ENCODE measurements at places on chromosomes 4 and X.

DNA sequence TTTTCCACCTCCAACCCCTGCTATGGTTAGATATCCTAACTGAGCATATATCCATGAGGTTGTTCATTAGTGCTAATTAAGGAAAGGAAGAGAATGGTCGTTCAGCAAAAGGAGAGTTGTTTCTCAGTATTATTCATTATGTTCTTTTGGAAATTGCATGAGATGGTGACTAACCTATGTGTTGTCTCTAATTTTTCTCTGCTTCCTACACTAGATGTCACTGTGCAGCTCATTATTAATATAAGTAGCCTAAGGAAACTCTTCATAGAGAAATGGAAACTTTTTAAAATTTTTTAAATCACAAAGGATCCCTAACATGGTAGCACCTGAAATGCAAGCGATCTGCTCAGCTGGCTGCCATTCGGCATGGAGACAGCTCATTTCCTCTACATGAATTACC lies 67.7 kb upstream of the FAM9A start:
- DNase-seq = no peak

DNA sequence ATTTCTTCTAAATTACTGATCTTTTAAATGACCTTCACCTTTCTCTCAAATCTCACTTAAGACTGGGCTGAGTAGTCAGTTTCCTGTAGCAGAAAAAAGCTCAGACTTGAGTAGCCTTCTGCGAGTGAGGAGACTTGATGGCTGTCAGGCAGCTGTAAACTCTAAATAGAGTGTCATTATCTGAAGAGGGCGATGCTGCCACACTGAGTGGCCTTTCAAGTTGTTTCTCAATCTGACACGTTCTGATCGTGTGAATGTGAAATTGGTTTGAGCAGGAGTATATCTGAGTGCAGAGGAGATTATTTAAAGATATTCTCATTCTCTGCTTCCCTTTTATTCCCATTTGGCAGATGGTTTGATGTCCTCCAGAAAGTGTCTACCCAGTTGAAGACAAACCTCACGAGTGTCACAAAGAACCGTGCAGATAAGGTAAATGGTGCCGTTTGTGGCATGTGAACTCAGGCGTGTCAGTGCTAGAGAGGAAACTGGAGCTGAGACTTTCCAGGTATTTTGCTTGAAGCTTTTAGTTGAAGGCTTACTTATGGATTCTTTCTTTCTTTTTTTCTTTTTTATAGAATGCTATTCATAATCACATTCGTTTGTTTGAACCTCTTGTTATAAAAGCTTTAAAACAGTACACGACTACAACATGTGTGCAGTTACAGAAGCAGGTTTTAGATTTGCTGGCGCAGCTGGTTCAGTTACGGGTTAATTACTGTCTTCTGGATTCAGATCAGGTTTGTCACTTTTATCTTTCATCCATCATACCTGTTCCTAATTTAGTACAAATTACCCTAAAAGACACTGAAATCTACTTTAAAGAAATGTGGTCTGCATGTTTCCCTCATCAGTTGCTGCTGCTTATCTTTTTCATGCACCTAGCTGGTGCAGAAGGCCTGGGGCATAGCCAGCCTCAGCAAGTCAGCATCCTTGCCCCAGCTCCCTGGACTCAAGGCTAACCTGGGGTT lies 74.3 kb upstream of the MSANTD1 start:
- DNase-seq = no peak

GRCh38 chr4:89416960-89417359 lies 109.4 kb upstream of the GPRIN3 start:
- DNase-seq = no peak

GRCh38 chr4:25386926-25387325 lies 9.9 kb downstream of the ANAPC4 start:
- DNase-seq = no peak

DNA sequence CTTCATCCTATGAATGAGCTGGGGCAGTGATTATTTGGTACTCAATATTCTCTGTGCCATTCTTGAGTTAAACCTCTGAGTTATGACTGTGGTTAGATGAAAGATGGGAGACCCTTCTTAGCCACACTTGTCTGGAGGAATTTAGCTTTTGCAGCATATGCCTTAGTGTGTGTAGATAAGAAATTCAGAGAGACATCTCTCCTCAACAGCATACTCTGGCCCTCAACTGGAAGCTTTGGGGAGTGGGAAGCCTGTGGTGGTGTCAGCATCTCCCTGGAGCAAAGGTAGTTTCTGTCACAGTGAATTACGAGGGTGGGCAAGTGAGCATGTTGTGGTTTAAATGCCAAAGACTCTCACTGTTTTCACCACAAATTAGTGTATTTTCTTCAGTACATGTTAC lies 58.7 kb downstream of the UGT2A3 start:
- no peak for DNase-seq

- no peak for DNase-seq
Observed at GRCh38 chr4:13349096-13349495, 135.0 kb downstream of the RAB28 start.

DNA sequence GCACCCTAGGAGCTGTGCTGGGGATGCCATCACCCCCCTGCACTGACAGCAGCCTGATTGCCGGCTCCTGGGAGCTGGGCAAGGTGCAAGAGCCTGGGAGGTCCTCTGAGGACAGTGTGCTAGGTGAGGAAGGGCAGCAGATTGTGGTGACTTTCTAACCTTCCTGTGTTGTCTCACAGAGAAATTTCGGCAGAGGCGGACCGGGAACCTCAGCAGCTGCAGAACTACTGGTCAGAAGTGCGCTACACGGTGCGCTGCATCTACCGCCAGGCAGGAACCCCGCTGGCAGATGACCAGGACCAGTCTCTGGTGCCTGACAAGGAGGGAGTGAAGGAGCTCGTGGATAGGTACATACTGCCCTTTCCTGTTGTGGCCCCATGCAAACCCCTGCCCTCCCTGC lies 89.8 kb downstream of the FAM193A start:
- DNase-seq = no peak

DNA sequence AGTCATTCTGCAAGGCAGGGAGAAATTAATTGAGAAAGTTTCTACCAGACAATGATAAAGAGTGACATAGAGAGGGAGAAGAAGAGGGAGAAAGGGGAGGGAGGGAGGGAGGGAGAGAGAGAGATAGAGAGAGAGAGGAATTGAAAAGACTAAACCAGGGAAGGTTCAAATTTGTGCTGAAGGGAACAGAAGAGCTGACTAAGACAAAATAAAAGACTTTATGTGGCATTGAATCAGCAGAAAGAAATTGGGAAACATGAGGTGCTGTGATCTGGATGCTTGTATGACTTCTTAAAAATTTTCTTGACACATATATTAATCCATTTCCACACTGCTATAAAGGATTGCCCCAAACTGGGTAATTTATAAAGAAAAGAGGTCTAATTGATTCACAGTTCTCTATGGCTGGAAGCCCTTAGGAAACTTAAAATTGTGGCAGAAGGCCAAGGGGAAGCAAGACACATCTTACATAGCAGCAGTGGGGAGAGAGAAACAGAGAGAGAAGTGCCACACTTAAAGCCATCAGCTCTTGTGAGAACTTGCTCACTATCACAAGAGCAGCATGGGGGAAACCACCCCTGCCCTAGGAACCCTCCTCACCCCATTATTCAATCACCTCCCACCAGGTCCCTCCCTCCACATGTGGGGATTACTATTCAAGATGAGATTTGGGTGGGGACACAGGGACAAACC lies 13.5 kb upstream of the CXCL6 start:
- no peak for DNase-seq

- no peak for DNase-seq
Observed at GRCh38 chrX:19193565-19193964, 71.3 kb upstream of the ADGRG2 start.

DNA sequence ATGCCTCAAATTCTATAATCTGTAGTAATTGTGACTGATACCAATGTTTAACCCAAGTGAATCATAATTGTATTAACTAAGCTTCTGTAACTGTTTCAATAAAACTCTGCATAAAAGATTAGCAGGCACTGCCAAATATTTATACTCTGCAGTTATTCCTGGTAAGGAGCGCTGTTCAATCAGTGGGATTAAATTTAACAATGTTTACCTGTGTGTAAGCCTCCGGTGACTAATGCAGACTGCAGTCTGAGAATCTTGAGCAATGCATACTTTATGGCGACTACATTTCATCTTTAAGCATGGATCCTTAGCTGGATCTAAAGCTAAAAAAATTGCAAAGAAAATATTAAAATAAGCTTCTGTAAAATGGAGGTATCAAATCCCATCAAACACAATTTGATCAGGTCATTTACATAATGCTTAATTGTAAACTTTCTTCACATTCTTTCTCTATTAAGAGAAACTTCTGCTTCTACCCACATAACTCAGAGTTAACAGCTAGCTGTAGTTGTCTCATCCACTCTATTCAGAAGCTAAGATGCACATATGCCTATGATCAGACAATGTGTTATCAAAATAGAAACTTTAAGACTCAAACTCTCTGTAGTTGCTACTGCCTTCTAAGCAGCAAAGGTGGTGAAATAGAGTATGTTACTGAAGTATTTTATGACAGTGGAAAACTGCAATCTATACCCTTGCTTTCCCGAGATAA lies 234.0 kb downstream of the SPOCK3 start:
- DNase-seq = no peak

GRCh38 chr4:147704846-147705245 lies 20.9 kb upstream of the PRMT9 start:
- DNase-seq = no peak

GRCh38 chrX:111005166-111005565 lies 90.8 kb upstream of the PAK3 start:
- no peak for DNase-seq

GRCh38 chrX:71304561-71304960 lies 3.0 kb downstream of the ITGB1BP2 start:
- DNase-seq = no peak

GRCh38 chr4:84767168-84767567 lies 184.2 kb downstream of the CDS1 start:
- no peak for DNase-seq

DNA sequence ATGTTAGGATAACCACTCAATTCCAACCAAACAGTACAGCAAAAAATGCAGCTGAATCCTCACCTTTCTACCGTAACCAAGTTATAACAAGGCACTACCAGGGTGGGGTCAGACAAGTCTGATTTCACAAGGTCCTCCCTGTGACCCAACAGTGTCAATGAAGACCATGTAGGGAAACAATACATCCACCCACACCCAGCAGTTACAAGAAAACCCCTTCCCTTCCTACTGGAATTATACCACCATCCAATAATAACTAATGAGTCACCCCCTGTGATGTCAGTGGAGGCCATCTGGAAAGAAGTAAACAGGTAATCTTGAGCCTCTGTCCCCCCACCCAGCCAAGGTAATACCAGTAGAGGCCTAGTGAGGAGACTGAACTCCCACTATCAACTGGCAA lies 117.6 kb downstream of the FGF16 start:
- no peak for DNase-seq

DNA sequence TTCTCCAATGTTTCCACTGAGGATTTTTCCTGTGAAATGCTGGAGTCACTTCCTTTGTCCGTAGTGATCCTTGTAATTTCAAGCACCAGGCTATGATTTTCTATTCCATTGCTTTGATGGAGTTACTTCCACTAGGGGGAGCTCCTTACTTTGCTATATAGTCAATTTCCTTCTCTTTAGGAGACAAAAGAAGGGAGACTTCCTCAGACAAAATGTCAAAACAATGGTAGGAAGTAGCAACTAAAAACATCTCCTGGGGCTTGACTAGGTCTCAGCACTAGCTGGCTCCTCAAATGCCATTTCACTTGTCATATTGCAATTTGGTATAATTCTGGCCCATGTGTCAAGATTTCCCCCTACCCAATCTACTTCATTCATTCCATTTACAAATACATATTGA lies 24.1 kb downstream of the ZCCHC12 start:
- no peak for DNase-seq

DNA sequence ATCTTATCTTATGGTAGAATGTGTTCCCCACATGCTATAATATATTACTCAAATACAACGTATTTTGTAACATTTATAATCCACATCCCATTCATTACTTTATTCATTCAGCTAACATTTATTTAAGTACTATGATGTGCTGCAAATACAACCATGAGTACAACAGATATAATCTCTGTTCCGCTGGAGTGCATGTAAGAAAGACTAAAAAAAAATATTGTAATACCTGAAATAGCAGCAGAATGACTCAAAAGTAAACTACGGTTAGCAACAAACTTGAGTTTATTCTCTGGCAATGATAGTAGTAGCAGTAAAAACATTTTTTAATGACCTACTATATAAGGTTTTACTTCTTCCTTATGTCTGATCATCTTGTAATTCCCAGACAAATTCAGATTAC lies 1776.3 kb downstream of the STIM2 start:
- no peak for DNase-seq

- no peak for DNase-seq
Observed at GRCh38 chr4:2302387-2303119, 40.6 kb upstream of the MXD4 start.

GRCh38 chr4:158778156-158778711 lies 9.4 kb downstream of the FNIP2 start:
- no peak for DNase-seq

- no peak for DNase-seq
Observed at GRCh38 chr4:72031868-72032608, at the start of gene NPFFR2. Gene NPFFR2, plus strand, starts transcription at chr4:72032000. Its CDS starts 96,592 bp downstream, at chr4:72128592.

DNA sequence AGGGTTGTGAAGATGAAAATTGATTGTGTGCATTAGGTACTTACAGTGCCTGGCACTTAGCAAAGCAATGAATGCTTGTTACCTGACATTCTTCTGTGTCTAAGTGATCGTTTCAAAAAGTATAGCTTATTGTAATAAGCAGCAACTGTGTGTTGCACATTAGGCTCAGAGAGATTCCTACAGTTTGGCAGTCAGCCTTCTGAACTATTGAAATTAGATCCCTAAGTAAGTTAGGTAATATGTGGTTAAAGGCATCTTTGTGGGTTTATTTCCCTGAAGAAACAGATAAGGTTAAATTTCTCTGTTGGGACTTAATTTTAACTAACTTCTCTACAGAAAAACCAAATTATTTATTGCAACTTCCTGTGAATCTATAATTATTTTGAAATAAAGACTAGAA lies 93.4 kb downstream of the REPS2 start:
- no peak for DNase-seq

DNA sequence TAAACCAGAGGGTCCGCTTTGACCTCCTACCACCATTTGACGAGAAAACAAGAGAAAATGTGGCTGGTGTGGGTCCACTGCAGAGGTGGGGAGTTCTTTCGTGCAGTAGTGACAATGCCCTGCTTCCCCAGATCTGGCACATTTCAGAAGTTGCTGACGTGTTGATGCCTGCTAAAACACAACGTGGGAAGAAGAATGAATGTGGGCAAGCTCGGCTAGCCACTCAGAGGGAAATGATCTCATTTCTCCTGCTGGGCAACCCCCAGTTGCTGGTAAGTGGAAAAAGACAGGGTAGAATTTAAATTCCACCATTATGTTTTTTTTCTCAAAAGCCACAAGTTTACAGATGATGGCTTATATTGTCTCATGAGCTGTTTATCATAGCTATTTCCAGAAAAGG lies 77.9 kb downstream of the LUZP4 start:
- no peak for DNase-seq

DNA sequence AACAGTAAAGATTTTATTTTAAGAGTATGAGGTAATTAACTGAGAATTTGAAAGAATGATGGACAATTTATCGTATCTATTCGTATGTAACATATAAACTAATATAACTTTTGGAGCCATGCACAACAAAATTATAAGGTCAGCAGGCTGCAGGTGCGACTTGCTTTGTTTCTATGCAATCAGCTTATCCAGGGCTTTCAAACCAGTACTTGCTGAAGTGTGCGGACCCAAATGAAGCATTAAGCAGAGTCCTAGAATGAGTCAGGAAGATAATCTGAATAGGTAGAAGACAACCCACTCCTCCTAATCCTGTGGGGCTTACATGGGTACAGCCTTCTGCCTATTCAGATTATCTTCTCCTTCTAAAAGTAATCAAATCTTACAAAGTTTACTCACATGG lies 2.1 kb downstream of the NSD2 start:
- DNase-seq = no peak

GRCh38 chr4:26104056-26104685 lies 190.2 kb downstream of the SMIM20 start:
- DNase-seq = no peak

Measured in activated naive CD8-positive, alpha-beta T cell treated with anti-CD3 and anti-CD28 coated beads, Interleukin-2, amount 50 U/mL, for 16 hours (primary cell).